Fibroblast of skin of right quadriceps (primary cell): ENCODE measurements at places on chromosomes 5 and 9.

DNA sequence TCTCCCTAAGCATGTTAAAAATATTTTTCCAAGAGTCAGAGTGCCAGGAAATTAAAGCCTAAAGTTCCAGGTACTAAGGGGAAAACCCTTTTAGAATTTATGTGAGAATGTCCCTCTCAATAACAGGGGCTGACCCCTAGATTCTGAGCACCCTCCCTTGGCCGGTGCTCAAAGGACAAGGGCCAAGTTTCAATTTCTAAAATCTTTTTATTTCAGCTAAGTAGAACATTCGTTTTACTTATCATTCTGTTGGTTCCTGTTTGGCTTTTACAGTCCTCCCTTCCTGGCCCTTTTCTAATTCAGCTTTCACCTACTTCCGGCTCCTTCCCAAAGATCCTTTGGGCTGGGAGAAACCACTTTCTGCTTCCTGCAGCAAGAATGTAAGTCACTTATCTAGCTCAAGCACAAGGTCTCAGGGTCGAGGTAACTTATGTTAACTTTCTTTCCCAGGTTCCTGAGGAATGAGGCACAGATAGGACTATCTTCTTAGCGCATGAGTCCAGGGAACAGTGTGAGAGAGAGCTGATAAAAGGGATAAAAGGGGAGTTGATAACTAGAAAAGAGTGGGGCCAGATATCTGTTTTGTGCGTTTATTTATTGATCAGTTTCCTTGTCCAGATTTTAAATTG is 34.6 kb upstream of the F2RL2 start:
- DNase-seq: no peak

GRCh38 chr5:74536658-74537057 is 103.9 kb downstream of the ENC1 start:
- no peak for DNase-seq

DNA sequence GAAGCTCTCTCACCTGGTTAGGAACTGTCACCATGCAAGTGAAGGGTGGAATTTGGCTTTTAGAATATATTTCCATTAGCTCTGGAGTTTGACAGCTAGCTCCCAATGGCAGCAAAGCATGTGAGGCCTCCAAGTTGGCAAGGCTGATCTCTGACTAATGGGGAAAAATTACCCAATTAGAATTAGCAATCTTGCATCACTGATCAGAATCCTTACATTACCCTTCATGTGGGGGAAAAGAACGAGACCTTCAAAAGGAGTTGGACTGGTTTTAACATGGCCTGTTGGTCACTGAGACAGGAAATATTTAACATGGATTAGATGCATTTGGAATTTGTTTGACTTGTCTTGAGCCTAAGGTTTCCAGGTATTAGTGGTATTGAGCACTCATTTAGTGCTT is 192.3 kb upstream of the GDNF start:
- no peak for DNase-seq

GRCh38 chr5:152556784-152557183 is 151.7 kb upstream of the NMUR2 start:
- no peak for DNase-seq

DNA sequence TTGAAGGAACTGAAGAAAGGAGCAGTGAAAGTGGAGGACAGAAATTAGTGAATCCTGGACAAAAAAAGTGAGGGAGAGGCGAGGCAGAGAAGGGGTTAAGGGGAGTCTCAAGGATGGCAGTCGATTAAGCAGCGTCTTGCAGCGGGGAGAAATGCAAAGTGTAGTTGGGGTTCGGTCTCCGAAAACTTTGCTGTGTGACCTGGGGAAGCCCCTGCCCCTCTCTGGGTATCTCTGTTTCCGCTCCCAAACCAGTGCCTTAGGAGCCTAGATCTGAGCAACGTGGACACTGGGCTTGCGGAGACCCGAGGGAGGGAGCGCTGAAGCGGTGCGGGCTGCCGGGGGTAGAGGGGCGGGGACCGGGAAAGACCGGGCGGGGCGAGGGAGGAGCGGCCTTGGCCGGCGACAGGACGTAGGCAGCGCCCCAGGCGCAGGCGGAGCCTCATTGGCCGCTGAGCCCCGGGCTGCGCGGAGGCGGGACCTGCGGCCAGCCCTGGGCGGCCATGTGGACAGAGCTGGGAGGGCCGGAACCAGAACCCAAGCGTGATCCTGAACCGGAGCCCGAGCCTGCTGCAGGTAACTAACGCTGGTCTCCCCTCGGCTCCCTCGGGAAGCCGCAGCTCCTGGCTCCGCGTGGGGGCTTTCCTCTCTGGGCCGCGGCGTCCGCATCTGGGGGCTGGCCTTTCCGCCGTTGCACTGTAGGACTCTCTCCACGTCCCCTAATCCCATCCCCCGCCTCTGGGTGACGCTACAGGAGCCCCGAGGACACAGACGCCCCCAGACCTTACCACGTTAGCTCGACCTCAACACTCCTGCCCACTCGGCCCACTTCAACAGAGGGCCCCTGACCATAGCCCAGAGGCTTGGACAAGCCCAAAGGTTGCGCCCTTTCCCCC is at the start of gene ALDH1B1:
Gene ALDH1B1, plus strand, starts transcription at position 468 of the 893 bp plus-strand sequence. CDS start 3,047 bp downstream, outside the sequence.
- DNase-seq: peak; percentile 79

- DNase-seq: no peak
Observed at GRCh38 chr9:4558371-4558998, 68.2 kb downstream of the SLC1A1 start.
